ENCODE measurements at places on chromosomes 4 and X.

- DNase-seq, result no peak
Measured at GRCh38 chr4:182189103-182189878, 53.9 kb upstream of the TENM3 start.

GRCh38 chr4:8593264-8594096, 915 bp downstream of the CPZ start:
- DNase-seq, result no peak

- no peak for DNase-seq
Measured at GRCh38 chrX:150201391-150201790, 161.7 kb upstream of the MAMLD1 start.

DNA sequence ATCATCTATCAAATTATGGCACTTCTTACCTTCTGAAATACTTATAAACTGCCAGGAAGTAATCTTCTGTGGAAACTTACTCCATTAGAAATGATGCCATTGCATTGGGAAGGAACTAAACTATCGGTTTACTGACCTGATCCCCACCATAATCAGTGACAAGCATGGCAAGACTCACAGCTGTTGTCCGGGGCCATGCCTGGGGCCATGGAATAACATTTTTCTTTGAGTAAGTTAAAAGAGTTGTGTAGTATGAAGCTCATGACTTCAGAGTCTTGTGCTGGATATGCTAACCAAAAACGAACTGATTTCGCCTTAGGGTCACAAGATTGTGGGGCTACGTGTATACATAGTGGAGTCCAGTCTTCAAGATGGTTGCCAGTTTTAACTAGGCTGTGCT, 15.4 kb downstream of the MTHFD2L start:
- DNase-seq, result no peak

- DNase-seq, result no peak
Measured at GRCh38 chr4:95500361-95500760, 48.4 kb downstream of the UNC5C start.

DNA sequence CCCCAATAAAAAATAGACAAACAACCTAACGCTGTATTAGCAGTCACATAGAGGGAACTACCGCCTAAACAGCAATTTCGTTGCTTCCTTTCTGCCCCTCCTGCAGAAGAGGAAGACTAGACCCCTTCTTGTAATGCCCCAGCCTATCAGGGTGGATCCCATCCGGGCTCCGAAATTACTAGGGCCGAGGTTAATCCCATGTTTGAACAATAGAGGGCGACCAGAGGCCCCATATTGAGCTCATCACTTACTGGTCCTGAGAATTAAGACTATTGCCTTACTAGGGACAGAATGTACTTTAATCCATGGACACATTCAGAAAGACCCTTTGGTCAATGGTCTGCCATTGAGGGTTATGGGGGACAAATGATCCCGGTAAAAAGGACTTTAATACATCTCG, 11.8 kb upstream of the ZNF630 start:
- no peak for DNase-seq

GRCh38 chrX:7318661-7319060, 170.7 kb upstream of the PUDP start:
- no peak for DNase-seq

GRCh38 chr4:36224972-36225903, 19.1 kb downstream of the ARAP2 start:
- no peak for DNase-seq

GRCh38 chr4:151195801-151196200, 81.2 kb upstream of the PRSS48 start:
- no peak for DNase-seq

GRCh38 chrX:1388651-1389050, 3.3 kb downstream of the SLC25A6 start:
- DNase-seq, result no peak

GRCh38 chrX:19172741-19173140, 50.5 kb upstream of the ADGRG2 start:
- DNase-seq, result no peak

Data from NCI-H2227 treated with DMSO at 0.1 percent for 48 hours (cell line).